ENCODE measurements at places on chromosomes 1 and 21. TPM values are rescaled to one million over a fixed set of nuclear protein-coding genes. Genes with fewer than 3 reads are reported as not detected.

TCEA3 gene
- 1.8 TPM for total RNA-seq

FCGR2B gene
- not detected for total RNA-seq

RPS6KA1 gene
- total RNA-seq, result 150 TPM

PDE4DIP gene
- 38.8 TPM for total RNA-seq

KIF21B gene
- 2.9 TPM for total RNA-seq

CFAP57 gene
- total RNA-seq, result 0.86 TPM

SLC2A5 gene
- total RNA-seq, result 0.46 TPM

OR2AK2 gene
- total RNA-seq, result not detected

JTB gene
- 214 TPM for total RNA-seq

ARHGEF10L gene
- 3.4 TPM for total RNA-seq

SERTAD4 gene
- 2.2 TPM for total RNA-seq

C8B gene
- not detected for total RNA-seq

GJA8 gene
- not detected for total RNA-seq

TRAF3IP3 gene
- total RNA-seq, result 0.11 TPM

LINGO4 gene
- total RNA-seq, result not detected

C1QA gene
- total RNA-seq, result not detected

PROK1 gene
- total RNA-seq, result not detected

PADI3 gene
- 9.7 TPM for total RNA-seq

SPATA21 gene
- not detected for total RNA-seq

TRIM33 gene
- 12.4 TPM for total RNA-seq

SFN gene
- 1,807 TPM for total RNA-seq

FCRL2 gene
- not detected for total RNA-seq

OR2T34 gene
- not detected for total RNA-seq

DYNLT5 gene
- total RNA-seq, result not detected

LAD1 gene
- total RNA-seq, result 140 TPM

SH2D1B gene
- total RNA-seq, result not detected

PTCH2 gene
- not detected for total RNA-seq

FMN2 gene
- not detected for total RNA-seq

MYBPH gene
- not detected for total RNA-seq

LRRC7 gene
- not detected for total RNA-seq

THEM5 gene
- total RNA-seq, result not detected

CD34 gene
- not detected for total RNA-seq

PPT1 gene
- total RNA-seq, result 45.6 TPM

HSPA6 gene
- 0.27 TPM for total RNA-seq

SIM2 gene
- 0.08 TPM for total RNA-seq
